ENCODE measurements at places on chromosomes 12 and 14.

DNA sequence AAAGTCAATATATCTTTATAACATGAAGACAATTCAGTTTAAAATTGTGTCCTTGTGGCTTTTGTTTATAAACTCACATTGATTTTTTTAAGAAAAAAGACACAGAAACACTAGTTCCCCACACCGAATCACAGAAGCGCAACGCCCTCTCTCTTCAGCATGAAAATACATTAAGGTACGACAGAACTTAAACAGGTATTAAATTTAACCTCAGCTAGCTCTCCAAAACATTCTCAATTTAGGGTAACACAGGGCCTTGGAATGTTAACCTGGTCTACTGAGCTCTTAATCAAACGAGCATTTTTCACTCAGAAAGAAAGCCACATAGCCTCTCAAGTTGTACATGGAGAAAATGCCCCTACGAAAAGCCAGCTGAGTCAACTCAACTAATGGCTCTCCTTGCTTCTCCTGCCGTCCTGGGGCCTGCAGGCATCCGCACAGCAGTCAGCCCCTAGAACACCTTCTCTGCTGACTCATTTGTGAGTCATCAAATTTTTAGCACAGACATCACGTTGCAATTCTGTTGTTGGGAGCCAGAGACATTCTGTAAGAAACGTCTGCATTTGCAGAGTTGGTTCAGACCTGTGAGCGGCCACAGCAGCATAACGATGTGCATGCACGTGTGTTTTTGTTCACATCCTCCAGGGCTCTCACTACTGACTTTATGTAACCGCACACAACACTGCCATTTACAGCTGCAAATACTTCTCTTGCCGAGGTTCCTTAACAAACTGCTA, 141.6 kb downstream of the ITPR2 start:
- no peak for DNase-seq

GRCh38 chr12:110699591-110700445, 10.9 kb upstream of the HVCN1 start:
- DNase-seq = no peak

GRCh38 chr14:54300881-54301280, 95.9 kb upstream of the CDKN3 start:
- no peak for DNase-seq

- no peak for DNase-seq
Observed at GRCh38 chr14:32578181-32578580, 249.1 kb downstream of the AKAP6 start.

DNA sequence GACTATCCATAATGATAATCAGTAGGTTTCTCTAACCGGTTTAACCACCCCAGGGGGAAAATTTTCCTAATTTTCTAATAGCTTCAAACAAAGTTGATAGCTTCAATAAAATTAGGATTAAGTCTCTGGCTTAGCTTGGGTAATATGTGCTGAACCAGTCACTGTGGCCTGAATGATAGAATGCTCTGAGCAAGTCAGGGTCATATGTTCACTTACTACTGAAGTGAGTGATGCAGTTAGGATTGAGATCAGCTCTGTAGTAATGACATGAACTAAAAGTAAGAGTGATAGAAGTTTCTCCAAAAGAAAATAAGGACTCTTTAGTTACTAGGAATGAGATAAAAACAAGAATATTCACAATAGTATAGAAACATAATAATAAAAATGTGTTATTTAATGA, 32.6 kb downstream of the ETNK1 start:
- no peak for DNase-seq

DNA sequence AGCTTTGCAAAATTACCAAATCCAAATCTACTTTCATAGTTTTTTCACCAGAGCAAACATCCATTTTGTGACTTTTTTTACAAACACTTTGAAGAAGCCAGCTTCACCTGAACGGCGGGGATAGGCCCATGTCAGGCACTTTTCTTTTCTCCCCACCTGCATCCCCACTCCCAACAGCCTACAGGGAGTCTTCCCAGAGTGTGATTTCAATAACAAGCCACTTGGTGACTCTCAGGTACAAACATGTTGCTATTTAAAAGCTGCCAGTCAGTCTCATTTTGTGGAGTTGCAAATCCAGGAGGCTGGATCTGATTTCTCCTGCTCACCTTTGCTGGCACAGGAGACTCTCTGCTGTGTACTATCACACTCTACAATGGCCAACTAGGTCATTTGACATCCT, 285.5 kb downstream of the KCNH5 start:
- DNase-seq = no peak

DNA sequence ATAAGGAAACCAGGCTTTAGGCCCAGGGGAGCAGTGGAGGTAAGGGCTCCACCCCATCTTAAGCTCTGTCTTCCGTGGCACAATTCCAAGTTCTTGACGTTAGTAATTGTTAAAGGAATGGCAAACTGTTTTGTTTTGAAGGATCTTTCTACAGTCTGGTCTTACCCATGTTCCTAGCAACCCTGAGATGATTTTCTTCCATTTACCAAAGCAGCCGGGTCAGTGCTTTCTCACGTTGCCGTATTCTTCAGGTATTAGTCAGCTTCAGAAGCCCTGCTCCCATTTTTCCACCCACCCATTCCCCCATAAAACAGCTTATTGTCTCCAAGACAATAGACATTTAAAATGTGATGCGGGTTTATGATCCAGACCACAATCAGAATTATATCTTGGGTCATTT, 10.3 kb downstream of the NRIP2 start:
- no peak for DNase-seq

- no peak for DNase-seq
Observed at GRCh38 chr14:75944607-75945241, 37.1 kb downstream of the TGFB3 start.

DNA sequence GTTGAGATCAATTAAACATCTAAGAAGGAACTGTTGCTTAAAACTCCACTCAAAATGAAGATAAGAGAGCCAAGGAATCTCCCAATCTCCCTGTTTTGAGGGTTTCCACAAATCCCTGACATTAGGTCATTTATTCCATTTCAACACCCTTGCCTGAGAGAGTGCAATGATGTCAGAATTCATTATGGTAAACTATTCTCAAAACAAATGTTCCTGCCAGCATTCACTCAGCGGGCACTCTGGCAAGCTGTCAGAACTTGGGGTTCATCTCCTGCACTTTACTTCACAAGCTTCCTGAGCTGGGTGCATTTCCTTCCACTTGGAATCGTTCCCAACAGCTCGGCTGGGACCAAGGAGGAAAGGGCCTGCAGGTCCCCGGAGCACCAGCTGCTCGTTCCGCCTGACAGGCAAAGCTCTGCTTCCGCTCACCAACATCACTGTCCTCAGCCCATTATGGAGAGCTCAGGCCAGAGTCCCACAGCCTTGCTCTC, 117.8 kb downstream of the TTC7B start:
- DNase-seq = no peak
